ENCODE measurements at places on chromosomes 12 and 14. TPM values are rescaled to one million over a fixed set of nuclear protein-coding genes. Genes with fewer than 3 reads are reported as not detected.

GRCh38 chr12:113854385-113855142, 111.6 kb downstream of the RBM19 start:
- DNase-seq: no peak
- H3K4me3 ChIP-seq: no peak overlapping the region
- H3K36me3 ChIP-seq: peaks cover 2% of the 10 kb centered on the region
- no peaks in the 10 kb centered on the region for H3K27me3 ChIP-seq
- H3K4me1 ChIP-seq: no peaks in the 10 kb centered on the region

DNA sequence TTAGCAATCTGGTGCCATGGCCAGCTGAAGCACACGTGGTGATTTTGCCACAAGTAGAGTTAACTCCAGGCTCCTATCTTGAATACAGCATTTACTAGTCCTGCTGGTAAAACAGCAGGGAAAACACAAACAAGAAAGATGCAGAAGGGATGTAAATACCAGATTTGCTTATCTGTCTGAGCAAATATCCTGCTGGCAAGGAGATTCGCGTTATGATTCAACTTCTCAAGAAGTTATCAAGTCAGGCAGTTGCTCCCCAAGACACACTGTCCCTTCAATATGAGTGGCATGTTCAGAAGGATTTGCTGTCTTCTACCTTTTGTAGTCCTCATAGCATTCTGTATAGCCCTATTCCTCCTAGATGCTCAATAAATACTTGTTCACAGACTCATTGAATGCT, 171.2 kb upstream of the EGLN3 start:
- DNase-seq: no peak
- H3K27me3 ChIP-seq: peaks cover 9% of the 10 kb centered on the region
- H3K36me3 ChIP-seq: no peaks in the 10 kb centered on the region
- no peak overlapping the region for H3K27ac ChIP-seq
- H3K4me1 ChIP-seq: no peaks in the 10 kb centered on the region

DNA sequence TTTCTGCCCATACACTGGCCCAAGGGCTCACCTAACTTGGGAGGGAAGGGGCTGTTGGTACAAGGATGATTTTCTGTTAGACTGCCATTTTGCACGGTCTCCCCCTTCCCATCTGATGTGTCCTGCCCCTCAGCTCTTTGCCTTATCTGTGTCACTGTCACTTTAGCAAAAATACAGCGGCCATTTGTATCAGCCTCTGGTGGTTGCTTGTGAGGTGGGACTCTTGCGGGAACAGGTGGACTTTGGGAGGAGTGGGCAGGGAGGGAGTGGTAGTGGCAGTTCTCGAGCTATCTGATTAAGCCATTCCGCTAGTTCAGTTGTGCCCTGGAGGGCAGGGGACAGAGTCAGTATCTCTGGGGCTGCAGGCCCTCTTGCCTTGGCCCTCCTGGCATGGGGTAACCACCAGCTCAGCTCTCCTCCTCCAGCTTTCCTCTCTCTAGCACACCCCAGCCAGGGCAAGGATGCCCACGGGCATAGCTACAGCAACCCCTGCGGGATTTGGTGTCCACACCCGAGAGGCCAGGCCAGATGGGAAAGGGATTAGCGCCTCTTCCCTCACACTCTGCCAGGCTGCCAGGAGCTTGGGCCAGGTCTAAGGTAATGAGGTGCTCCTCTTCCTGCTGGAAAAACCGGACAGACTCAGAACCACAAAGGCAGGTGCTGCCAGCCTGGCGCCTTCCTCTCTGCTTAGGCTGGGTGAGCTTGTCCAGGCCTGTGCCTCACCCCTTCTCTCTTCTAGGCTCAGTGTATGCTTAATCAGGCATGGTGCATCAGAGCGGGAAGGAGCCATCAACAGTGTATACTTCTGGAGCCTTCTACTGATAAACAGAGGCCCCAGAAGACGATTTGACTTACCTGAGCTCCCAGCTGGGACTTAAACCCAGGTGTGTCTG, 8.7 kb downstream of the SLC48A1 start:
- no peaks in the 10 kb centered on the region for H3K36me3 ChIP-seq
- no peak overlapping the region for H3K4me3 ChIP-seq
- no peaks in the 10 kb centered on the region for H3K4me1 ChIP-seq
- no peak for DNase-seq
- no peaks in the 10 kb centered on the region for H3K27me3 ChIP-seq
- no peak overlapping the region for H3K27ac ChIP-seq

DNA sequence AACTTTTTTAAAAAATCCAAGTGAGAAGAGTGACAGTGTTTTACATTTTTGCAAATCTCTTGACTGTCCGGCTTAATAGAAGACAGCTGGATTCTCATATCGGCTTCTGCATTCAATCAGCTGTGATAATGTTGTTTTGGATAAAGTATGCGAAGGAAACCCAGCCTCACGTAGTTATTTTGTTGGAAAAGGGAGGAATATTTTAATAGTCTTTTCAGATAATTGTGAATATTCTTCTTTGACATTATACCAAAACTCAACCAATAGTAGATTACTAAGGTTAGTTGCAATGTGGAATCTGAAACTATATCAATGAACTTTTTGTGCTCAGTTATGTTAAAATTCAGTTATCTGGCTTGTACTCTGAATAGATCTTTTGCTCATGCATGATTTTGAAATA, 276.5 kb downstream of the ZFP36L1 start:
- H3K4me3 ChIP-seq: no peak overlapping the region
- H3K4me1 ChIP-seq: peaks cover 2% of the 10 kb centered on the region
- H3K27ac ChIP-seq: no peak overlapping the region
- no peak for DNase-seq
- no peaks in the 10 kb centered on the region for H3K27me3 ChIP-seq

Gene SELPLG
- polyA plus RNA-seq: 6.7 TPM

Gene BIN2
- 5.4 TPM for polyA plus RNA-seq

All from small intestine (tissue), 16 donors.